ENCODE measurements at places on chromosomes 7 and 10.

- no peak for DNase-seq
Measured at GRCh38 chr7:45716380-45717203, 142.4 kb downstream of the ADCY1 start.

DNA sequence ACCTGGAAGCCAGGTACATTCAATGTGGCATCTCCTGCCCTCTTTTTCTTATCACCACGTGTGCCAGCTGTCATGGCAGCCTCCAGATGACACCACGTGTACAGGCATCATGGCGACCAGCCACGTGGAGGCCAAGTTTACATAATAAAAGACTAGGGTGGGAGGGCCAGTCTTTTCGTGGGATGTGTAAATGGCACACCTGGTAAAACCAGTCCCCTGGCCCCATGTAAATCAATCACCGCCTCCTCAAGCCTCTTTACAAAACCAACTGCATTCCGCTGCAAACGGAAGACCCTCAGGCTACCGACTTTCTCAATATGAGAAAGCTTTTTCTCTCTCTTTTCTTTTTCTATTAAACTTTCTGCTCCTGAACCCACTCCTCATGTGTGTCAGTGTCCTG is 65.1 kb upstream of the PHF14 start:
- DNase-seq = no peak

DNA sequence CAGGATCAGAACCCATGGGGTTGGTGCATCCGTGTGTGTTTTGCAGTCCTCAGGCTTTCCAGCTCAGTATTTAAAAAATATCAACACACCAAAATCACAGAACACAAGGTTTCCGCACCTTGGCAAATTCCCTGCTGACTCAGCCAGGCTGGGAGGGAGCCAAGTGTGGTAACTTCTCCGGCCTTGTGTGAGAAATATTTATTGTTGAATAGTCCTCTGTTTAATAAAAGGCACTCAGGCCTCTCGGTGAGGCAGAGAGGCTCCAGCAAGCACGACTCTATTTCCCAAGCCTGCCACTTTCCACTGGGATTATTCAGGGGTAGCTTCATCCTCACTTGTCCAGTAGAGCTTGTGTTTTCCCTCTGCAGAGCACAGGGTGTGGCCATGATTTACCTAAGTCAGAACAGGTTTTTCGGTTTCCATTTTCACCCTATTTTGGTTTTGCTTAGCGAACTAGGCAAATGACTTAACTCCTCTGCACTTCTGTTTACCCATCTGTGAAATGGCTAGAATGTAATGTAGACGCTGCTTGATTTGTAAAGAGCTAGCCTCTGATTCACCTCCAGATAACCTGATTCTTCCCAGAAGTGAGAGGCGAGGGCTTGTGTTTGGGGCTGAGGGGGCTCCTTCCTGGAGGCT is 13.0 kb upstream of the CHST15 start:
- DNase-seq = no peak

- no peak for DNase-seq
Measured at GRCh38 chr10:61905837-61906561, 4.5 kb downstream of the ARID5B start.

GRCh38 chr10:1644191-1644711 is 93.1 kb downstream of the ADARB2 start:
- DNase-seq = no peak

DNA sequence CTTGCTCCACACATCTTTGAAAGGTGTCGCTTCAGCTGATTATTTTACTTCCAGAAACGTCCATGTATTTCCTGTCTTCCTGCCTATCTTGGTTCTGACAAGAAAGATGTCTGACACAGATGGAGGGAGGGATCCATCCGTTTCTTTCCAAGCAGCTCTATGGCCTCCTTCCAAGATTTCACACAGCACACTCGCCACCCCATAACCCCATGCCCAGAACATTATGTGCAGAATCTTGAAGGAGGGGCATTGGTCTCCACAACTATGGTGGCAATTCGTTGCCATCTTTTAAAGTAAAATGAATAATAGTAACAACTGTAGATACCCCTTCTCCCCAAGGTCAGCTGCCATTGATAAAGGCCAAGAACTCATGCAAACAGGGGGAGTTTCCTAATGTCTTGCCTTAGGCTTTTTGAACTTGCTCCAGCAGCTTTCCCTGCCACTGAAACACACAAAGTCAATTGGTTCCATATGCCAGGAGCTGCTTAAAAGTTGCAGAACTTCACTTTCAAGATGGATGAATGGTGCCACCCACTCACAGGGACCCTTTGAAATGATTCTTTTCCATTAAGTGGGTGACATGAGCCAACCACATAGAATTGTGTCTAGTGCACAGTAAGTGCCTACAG is 60.0 kb downstream of the VSTM4 start:
- DNase-seq = no peak

DNA sequence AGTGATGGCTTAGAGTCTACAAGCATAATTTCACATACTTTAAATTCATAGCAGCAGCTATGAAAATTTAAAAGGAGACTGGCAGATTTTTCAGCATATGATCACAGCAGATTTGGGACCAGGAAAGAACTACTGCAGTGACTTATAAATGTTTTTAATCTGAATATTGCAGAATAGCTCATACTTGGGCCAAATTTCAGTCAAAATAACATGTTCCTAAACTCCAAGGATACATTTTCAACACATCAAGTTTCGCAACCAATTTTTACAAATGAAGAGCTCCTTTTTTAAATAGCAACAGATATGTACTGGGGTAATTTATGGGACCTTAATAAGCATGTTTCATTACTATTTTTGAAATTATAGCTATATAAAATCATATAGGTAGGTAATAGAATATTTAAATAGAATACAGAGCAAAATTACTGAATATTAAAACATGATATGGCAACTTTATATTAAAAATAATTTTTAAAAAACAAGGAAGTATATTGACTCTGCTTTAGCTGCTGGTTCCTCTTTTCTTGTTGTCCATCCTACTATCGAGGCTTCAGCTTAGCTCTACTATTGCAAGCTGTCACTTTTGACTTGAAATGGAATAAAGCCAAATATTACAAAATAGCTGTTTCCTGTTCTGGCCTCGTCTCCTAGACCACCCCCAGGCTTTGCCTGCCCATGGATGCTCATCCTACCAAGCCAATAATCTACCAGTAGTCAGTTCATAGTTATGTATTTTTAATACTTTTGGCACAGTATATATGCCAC is 123.1 kb downstream of the NRBF2 start:
- DNase-seq = no peak

DNA sequence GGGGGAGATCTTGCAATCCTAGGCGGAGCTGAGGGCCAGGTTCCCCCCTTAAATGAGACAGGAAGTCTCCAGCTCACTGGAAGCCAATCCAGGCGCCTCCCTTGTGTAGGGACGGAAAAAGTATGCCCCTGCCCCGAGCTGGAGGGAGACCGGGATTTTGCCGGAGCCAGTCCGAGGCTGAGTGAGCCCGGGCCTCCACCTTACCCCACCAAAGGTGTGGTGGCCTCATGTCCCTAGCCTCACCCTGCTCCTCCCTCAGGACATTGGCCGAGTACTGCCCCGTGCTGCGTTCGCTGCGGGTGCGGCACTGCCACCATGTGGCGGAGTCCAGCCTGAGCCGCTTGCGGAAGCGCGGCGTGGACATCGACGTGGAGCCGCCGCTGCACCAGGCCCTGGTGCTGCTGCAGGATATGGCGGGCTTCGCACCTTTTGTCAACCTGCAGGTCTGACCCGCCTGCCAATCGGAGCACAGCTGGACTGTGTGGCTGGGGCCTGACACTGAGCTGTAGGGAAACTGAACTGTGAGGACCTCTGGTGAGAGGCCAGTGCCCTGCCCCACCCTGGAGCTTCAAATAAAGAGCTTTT is 2.0 kb downstream of the FBXL15 start:
- DNase-seq = peak; percentile 78

DNA sequence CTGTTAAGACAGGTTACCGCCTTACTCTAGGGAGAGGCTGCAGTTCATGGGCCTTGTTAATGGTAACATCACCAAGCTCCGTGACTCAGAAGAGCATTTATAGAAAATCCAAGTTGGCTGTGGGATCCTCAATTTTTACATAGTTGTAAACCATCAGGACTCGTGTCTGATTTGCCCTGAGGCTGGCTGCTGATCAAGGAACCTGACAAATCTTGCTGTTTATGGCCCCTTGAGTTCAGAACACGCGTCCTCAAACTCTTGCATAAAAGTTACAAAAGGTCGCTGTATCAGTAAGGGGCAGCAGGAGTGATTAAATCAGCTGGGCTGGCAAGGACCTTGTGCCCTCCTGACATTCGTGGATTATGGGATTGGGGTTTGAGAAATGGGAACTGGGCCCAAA is 4.6 kb downstream of the SLC13A4 start:
- DNase-seq = no peak

GRCh38 chr10:21925851-21926250 is 77.7 kb downstream of the DNAJC1 start:
- DNase-seq = no peak
